Effector CD4-positive, alpha-beta T cell (primary cell): ENCODE measurements at places on chromosomes 2 and 18.

- no peak for DNase-seq
These were observed 53.1 kb downstream of the APOB start for GRCh38 chr2:20990442-20991430.

GRCh38 chr2:208627110-208627884, 220.7 kb downstream of the PTH2R start:
- DNase-seq, result no peak

- no peak for DNase-seq
These were observed 28.5 kb downstream of the MAL start for GRCh38 chr2:95054016-95054415.

GRCh38 chr2:68251855-68252399, 405 bp downstream of the PPP3R1 start:
- peak; percentile 28 for DNase-seq

- DNase-seq, result no peak
These were observed 17.3 kb downstream of the CHCHD5 start for GRCh38 chr2:112601754-112602153.

- no peak for DNase-seq
These were observed 28.1 kb upstream of the SATB2 start for GRCh38 chr2:199485732-199486335.

DNA sequence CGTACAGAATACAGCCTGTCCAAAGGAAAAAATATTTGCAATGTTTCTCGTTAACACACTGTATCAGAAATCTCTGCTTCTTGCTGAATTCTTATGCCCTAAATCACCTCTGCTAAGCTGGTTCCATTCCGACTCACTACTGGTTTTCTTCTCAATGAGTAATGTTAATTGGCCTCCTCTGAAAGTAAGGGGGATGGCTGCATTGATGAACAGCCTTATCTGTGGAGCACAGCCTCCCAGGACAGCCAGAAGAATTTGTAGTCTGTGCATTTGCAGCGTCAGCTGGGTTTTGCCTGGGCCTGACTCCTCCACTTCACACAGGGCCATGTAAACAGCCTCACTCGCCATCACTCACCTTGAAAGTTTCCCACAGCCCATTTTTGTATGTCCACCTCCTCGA, 127.7 kb downstream of the RNF152 start:
- no peak for DNase-seq

- no peak for DNase-seq
These were observed 103.3 kb upstream of the GATA6 start for GRCh38 chr18:22066083-22066485.

DNA sequence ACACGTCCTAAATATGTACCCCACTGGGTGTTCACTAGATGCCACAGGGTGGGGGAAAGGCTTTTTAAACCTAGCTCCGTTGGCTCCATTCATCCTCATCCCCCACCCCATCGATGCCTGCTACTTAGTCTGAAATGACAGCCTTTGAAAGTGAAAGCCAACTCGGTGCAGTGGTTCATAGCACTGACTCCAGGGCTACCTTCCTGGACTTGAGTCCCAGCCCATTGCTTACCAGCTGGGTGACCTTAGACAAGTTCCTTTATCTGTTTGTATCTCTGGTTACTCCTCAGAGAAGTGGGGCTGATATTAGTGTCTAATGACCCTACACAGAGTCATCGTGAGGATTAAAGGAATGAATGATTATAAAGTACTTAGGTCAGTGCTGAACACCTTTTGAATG, 24.4 kb downstream of the EHD3 start:
- DNase-seq, result no peak

- no peak for DNase-seq
These were observed 118.5 kb downstream of the BAZ2B start for GRCh38 chr2:159497847-159498246.

GRCh38 chr2:224109751-224110150, 70.7 kb upstream of the SERPINE2 start:
- DNase-seq, result no peak

GRCh38 chr18:62587689-62588088, 64.9 kb downstream of the ZCCHC2 start:
- no peak for DNase-seq

DNA sequence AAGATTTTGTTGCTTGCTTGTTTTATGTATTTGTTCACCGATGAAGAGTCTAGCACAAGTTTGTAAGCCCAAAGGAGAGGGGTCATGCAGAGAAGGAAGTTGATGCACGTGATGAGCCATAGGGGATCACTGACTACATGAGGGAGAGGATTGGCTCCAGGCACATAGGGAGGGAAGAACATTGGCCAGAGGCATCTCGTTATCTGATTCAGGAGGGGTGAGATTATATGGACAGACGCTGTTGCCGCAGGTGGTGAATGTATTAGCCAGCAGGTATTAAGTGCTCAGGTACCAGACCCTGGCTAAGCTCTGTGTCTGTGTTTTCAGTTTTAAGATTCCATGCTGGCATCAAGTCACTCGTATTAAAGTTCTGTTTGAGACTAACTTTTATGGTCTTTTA, 91.8 kb upstream of the CHST9 start:
- no peak for DNase-seq

GRCh38 chr18:7666195-7666776, 99.2 kb downstream of the PTPRM start:
- no peak for DNase-seq

- no peak for DNase-seq
These were observed 162.9 kb downstream of the NAPG start for GRCh38 chr18:10688766-10689165.

- no peak for DNase-seq
These were observed 47.8 kb downstream of the SATB2 start for GRCh38 chr2:199409759-199410529.

- no peak for DNase-seq
These were observed 143.2 kb downstream of the DDX1 start for GRCh38 chr2:15734674-15735483.

- no peak for DNase-seq
These were observed 303.5 kb downstream of the HRH4 start for GRCh38 chr18:24763765-24764513.

GRCh38 chr2:113200236-113200635, 26.5 kb downstream of the PSD4 start:
- no peak for DNase-seq

- DNase-seq, result no peak
These were observed 1348.6 kb upstream of the ACVR2A start for GRCh38 chr2:146496248-146496647.

DNA sequence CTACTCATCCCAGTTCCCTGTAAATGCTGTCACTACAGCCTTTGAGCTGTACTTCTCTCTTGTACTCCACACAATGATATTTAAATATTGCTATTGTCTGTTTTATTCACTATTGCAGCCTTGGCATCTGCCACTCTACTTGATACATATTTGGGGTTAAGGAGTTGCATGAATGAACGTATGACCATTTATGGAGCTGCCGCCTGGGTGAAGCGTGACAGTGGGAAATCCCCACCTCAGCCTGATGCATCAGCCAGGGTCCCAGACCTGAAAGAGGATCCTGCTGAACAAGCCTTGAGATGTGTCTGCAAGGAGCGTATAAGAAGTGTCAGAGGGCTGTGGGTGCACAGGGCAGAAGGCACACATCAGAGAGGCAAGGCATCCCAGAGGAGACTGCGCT, 39.1 kb downstream of the MRPL35 start:
- DNase-seq, result no peak

DNA sequence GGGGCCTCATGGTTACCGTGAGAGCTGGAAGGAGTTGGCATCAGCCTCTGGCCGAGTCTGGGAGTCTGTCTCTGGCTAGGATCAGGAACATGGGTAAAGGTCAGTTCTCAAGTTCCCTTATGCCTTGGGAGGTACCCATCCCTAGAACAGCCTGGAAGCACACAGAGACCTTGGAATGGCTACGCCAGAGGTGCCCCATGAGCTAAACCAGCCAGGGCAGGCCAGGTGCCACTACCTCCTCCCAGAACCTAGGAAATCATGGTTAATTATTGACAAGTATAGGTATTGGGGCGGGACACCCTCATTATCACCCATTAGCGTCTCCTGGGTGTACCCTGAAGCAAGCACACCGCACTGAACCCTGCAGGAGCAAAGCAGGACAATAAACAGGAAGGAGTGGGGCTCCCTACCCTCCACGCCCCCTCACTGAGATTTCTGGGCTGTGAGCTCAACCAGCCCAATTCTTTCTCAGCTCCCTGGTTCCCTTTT, 3.0 kb upstream of the ASPRV1 start:
- DNase-seq, result no peak

DNA sequence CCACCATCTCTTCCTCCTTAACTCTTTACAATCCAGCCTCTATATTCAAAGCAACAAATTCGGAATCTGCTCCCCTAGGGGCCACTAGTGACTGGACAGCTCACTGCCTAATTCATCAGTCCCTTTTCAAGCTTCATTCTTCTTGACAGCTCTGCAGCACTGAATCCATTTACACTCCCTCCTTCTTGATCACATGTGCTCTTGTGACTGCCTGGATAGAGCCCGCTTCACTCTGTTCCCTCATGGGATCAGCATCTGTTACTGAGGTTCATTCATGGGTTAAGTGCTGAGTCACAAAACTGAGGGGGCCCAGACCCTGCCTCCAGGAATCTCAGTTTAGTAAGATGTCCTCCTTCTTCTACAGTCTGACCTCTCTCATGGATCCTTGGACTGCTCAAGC, 81.5 kb downstream of the CYRIA start:
- no peak for DNase-seq

GRCh38 chr2:207216457-207216856, 50.7 kb upstream of the KLF7 start:
- no peak for DNase-seq

- DNase-seq, result no peak
These were observed 283.1 kb downstream of the ZNF407 start for GRCh38 chr18:74880706-74881278.

- DNase-seq, result no peak
These were observed 102.8 kb downstream of the HIBCH start for GRCh38 chr2:190216829-190217228.

DNA sequence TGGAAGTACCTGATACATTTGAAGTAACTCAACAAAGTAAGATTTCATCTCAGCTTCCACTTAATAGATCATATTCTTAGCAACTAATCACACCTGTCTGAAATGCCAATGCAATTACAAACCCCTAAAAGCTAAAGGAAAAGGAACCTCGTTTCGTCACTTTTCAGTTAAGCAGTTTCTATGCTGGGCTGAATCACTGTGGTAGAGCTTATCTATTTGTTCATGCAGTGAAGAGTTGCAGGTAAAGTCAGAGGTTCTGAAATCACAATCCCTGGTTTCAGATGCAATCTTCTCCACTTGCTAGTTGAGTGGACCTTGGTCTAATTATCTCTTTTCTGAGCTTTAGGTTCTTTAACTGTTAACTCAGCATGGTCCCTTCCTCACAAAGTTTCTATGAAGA, 6.3 kb downstream of the HRH4 start:
- no peak for DNase-seq

DNA sequence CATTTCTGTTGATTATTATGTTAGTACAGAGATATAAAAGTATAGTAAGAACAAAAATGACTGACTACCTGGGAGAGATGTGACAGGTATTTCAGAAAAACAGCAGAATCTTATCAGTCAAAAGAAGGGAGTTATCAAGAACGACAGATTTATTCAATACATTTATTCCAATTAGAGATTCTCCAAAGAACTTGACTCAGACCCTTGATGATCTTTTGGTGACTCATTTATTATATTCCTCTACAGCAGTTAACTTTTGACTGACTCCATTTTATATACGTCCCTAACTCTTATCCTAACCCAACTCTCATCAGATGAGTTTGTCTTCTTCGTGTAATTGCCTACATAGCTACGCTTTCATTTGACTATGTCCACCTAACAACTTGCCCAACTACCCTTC, 91.1 kb downstream of the C2orf74 start:
- DNase-seq, result no peak

DNA sequence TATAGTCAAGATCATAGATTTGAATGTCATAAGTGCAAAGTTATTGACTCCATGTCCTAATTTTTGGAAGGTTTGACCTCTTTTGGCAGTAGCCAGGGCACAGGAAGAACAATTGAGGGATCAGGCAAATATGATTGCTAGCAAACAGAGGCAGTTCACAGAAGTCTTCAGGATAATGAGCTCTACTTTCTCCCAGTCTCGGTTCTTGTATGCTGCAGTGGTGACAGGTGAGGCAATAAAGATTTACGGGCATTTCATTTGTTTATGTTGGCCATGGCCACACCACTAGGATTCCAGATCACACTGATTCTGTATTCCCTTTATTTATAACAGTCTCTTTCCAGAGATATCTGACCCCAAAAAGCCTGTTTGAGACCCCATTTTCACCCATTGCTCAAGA, 137.5 kb downstream of the UBR3 start:
- no peak for DNase-seq

- DNase-seq, result no peak
These were observed 58.2 kb downstream of the MYO1B start for GRCh38 chr2:191303140-191304005.

GRCh38 chr2:12816379-12817306, 99.9 kb downstream of the TRIB2 start:
- DNase-seq, result no peak

GRCh38 chr2:124524155-124524915, 499.2 kb downstream of the CNTNAP5 start:
- no peak for DNase-seq

- DNase-seq, result no peak
These were observed 71.1 kb upstream of the SESTD1 start for GRCh38 chr2:179335732-179336131.

DNA sequence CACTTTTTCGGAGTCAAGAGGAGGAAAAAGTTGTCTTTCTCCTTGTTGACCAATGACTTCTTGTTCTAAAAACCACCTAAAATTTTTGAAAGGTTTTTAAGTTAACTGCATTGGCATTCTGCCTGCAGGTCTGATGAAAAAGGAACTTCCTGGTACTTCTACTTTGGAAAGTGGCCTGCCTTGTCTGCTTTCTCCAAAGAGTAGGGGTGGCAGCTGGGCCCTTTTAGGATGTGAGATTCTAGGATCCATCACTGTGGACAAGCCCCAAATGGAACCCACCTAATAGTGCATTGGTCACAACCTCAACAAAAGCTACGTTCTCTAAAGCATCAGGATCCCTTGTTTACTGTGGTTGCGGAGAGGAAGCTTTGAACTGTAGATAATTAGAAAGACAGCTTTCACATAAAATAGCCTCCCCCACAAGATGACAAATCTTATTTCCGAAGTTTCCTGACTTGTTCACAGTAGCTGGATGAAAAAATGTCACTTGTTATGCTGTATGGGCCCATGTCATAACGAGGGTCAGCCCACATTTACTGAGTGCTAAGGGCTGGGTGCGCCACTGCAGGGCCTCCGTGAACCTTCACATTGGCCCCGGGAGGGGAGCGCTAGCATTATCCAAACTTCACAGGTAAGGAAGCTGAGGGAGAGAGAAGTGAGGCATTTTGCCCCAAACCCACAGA, 17.4 kb downstream of the ASPRV1 start:
- no peak for DNase-seq

DNA sequence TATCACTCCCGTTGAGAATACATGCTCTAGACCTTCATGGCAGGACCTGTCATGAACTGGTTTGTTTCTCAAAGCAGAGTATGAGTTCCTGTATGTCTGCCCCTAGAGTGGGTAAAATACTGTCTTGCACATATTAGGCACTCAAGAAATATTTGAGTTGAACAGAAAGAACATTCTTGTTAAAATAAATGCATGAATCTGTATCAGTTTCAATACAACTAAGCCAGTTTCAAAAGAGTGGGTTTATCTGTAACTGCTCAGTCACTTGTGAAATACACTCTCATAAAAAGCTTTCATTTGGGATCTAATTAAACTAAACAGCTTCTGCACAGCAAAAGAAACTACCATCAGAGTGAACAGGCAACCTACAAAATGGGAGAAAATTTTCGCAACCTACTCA, 69.2 kb downstream of the RFTN2 start:
- no peak for DNase-seq
